ENCODE measurements at places on chromosomes 3 and 15.

DNA sequence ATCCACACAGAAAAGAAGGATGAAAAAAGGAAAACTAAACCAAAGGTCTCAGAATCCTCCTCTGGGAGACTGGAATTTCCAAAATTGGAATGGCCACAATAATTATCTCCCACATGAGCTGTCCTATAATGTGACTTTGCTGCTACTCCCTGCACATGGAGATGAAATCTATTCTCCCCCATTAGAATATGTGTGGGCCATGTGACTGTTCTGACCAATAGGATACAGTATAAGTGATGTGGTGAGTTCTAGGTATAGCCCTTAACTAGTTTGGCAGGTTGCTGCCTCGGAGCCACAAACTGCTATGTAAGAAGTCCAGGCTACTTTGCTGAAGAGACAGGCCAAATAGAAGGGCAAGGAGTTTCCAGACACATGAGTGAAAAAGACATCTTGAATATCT lies 5.2 kb downstream of the TRIM59 start:
- no peak for DNase-seq

DNA sequence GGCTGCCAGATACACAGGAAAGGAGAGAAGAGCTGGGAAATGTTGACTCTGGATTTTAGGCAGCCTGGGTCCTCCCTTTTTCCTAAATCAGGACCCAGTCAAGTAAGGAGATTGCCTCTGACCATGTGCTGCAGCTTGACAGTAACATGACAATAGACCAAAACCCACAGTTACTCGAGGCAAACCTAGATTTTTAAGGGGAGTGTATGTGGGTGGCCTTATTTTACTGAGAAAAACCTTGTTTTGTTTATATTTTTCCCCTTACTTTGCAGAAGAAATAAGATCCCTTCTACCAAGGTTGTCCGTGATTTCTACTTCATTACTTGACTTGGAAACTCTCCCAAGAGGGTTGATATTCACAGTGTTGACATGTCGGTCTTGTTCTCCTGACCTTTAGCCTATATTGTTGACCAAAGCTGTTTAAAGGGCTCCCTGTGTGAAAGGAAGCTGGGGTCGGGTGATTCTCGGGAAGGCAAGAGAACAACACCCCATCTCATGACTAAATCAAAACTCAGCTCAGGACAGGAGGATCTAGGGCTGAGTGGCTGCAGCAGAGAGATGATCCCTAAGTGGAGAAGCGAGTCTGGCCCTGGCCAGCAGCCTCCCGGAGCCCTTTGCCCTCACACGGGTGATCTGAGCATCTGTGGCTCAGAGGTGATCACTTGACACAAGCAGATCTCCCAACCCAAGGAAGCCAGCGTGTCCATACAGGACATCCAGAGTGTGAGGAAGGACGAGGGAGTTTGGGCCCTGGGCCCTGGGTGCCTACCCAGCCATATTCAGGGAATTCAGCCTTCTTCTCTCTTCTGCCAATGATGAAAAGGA lies 31.0 kb upstream of the SLCO2A1 start:
- no peak for DNase-seq

DNA sequence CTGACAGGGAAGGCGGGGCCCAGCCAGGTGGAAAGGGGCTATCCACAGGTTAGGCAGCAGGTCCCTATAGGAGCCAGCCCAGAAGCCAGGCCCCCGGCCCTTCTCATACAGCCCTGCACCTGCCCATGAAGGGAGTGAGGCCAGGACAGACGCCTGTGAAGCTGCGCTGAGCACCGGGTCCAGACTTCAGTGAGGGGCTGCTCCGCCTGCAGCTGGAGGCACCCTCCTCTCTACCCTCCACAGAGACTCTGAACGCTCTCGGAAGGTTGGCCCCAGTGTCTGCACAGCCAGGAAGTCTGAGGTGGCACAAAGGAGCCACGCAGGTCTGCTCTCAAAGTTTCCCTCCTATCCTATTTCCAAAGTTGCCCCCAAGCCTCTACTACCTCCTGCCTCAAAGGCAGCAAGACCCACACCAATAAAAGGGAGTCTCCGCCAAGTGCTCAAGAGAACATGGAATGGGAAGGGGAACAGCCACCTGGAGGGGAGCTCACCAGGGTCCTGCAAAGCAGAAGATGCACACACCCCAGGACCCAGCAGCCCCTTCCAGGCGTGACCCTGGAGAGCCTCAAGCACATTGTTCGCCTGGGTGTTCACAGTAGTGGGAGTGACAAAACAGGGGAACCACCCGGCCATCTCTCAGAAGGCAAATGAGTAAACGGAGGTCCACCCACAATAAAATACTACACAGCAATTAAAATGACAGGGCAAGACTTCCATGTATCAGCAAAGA lies 19.5 kb downstream of the XXYLT1 start:
- no peak for DNase-seq

GRCh38 chr15:78641749-78642275 lies 802 bp upstream of the CHRNB4 start:
- DNase-seq: no peak

DNA sequence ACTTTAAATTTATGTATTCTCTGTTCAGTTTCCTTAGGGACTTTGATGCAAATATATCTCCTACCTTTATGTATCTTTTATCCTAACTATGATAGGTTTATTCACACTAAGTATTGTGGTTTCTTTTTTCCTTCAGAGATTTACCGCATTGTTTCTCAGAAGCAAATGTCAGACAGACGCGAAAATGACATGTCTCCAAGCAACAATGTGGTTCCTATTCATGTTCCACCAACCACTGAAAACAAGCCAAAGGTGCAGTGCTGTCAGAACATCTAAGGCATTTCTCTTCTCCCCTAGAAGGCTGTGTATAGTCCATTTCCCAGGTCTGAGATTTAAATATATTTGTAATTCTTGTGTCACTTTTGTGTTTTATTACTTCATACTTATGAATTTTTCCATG lies 18.3 kb downstream of the RAB11A start:
- DNase-seq: no peak

- DNase-seq: no peak
These were observed 107.2 kb upstream of the RASGRP1 start for GRCh38 chr15:38671675-38672254.
